ENCODE measurements at places on chromosomes 5 and 9.

DNA sequence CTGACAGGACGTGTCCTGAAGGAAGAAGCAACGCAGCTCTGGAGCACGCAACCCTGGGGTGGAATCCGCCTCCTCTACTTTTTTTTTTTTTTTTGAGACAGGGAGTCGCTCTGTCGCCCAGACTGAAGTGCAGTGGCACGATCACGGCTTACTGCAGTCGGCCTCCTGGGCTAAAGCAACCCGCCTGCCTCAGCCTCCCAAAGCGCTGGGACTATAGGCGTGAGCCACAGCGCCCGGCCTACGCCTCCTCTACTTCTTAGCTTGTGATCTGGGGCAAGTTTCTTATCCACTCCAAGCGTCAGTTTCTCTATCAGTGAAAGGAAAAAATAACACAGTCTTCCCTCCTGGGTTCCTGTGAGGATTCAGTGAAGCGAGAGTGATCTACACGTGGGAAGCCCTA is 96.1 kb upstream of the RAPGEF1 start:
- no peak for DNase-seq

- DNase-seq = no peak
These were observed 72.5 kb downstream of the LIFR start for GRCh38 chr5:38483805-38484398.

DNA sequence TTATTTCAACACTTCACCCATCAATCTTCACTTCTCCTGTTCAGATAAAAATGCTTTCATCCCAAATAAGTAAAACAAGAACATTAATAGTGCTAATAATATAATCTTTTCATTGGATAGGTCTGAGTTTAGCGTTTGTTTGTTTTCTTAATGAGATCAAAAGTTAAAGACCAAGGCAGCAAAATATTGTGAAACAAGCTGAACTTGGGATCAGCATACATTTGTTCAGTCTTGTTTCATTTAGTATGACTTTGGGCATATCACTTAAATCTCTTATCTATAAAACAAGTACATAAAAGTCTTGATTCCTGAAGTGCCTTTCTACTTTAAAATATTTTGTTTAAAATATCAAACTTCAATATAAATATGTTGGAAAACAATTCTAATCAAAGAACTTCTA is 13.4 kb upstream of the SNX24 start:
- no peak for DNase-seq

GRCh38 chr9:36137392-36138004 is 965 bp downstream of the GLIPR2 start:
- no peak for DNase-seq

DNA sequence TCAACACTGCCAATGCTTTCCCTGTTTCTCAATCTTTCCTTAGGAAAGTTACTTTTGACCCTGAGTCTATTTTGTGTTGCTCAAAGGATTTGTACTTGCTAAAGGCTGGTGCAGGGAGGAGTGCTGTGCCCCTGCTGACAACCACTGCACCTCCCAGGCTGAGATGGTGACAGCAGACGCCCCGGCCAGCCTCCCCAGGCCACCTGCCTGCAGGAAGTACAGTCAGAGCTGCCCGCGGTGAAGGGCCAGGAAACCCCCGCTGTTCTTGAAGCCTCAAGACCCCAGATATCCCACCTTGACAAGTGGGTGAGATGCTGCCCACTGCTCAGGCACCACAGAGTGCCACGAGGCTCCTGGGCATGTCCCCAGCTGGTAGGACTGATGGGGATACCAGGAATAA is 44.2 kb upstream of the CKMT2 start:
- DNase-seq = no peak

DNA sequence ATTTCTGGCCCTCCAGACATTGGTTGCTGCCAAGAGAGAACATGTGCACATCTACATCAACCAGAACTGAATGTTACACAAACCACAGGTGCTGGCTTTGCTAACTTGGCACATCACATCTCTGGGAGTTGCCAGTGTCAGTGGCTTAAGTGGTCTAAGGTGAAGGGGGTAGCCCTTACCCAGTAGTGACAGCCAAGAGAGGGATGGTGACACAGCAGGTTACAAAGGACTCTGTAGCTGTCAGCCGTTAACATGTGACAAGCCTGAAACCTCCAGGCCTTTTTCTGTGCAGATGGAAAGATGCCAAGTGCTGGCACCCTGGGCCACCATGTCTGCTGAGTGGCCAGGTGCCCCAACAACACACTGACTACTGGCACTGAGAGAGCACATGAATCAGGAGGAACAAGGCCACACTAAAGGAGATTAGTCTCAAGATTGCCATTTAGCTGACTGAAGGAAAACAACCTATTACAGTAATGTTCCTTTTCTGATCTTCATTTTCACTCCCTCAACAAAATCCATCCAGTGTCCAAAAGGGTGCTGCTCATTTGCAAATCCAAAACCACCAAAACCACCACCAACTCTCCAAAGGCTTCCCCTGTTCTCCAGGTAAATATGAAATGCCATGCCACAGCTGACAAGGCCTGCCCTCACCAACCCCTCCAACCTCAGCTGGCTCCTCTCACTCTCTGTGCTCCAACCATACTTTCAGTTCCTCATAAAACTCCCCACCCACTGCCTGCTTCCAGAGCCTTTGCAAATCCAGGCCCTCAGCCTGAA is 20.2 kb downstream of the SIL1 start:
- DNase-seq = peak; percentile 96

DNA sequence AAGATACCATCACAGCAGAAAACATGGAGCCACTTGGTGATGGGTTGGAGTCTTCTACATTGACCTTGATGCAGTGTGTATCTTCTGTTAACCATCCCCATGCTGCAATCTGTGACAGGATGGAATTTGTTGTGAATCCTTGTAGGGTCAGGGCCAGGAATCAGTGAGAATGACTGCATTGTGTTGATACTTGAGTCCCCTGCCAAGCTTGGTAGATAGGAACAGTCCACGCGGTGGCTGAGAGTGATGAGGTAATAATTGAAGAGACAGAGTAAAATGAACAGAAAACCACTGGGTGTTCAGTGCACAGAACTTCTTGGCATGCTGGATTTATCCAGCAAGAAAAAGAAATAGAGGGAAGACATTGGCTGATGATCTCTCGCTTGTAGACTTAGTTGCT is 217.5 kb downstream of the MAN2A1 start:
- no peak for DNase-seq

DNA sequence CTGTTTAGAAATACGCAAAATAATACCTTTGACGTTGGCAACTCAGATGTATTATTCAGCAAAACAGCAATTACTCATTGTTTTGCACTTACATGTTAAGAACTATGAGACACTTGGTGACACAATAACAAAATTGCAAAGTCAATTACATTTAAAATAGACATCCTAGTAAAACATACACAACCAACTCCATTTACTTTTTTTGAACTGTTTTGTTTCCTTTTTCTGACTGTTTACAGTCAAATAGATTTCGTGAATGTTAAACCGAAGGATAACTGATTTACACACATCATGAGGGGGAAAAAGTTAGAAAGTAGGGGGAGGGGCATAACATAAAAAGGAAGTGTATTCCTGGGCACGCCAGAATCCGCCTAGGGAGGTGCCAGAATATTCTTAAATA is 220.1 kb downstream of the MEF2C start:
- DNase-seq = no peak

DNA sequence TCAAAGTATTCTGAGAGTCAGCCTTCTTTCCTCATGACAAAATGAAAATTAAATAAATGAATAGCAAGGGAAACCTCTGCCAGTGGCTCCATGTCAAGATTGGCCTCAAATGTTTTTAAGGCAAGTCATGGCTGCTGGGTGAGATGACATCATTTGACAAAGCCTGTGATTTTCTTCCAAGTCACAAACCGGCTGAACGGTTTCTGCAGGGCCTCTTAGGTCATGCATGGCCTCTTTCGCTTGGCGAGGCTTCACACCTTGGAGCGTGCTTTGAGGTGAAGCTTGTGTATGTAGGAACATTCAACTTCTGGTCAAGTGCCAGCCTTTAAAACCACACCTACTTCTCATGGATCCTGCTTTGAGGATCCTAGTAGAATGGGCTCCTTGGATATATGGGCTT is 161.0 kb upstream of the ZNF618 start:
- no peak for DNase-seq

- no peak for DNase-seq
These were observed 44.4 kb downstream of the BNC2 start for GRCh38 chr9:16825971-16826625.

GRCh38 chr9:91159664-91160121 is 202.0 kb downstream of the AUH start:
- peak; percentile 34 for DNase-seq

GRCh38 chr5:137263371-137264005 is 235.6 kb downstream of the SPOCK1 start:
- no peak for DNase-seq

DNA sequence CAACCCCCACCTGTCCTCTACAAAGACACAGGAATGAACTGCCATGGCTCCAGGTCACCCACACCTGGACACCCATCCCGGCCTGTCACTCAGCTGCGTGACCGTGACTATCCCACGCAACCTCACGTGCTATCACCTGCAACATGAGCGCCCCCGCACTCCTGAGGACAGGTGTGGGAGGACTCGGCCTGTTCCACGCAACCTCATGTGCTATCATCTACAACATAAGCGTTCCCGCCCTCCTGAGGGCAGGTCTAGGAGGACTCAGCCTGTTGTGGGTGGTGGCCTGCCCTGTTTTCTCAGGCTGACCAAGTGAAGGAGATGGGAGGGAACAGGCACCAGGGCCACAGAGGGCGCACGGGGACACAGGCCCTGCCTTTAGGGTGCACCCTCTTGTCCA is 4.1 kb downstream of the QSOX2 start:
- DNase-seq = no peak

GRCh38 chr5:121053055-121053985 is 589.2 kb downstream of the PRR16 start:
- DNase-seq = no peak

- DNase-seq = no peak
These were observed 191.1 kb downstream of the MAT2B start for GRCh38 chr5:163696579-163696887.

DNA sequence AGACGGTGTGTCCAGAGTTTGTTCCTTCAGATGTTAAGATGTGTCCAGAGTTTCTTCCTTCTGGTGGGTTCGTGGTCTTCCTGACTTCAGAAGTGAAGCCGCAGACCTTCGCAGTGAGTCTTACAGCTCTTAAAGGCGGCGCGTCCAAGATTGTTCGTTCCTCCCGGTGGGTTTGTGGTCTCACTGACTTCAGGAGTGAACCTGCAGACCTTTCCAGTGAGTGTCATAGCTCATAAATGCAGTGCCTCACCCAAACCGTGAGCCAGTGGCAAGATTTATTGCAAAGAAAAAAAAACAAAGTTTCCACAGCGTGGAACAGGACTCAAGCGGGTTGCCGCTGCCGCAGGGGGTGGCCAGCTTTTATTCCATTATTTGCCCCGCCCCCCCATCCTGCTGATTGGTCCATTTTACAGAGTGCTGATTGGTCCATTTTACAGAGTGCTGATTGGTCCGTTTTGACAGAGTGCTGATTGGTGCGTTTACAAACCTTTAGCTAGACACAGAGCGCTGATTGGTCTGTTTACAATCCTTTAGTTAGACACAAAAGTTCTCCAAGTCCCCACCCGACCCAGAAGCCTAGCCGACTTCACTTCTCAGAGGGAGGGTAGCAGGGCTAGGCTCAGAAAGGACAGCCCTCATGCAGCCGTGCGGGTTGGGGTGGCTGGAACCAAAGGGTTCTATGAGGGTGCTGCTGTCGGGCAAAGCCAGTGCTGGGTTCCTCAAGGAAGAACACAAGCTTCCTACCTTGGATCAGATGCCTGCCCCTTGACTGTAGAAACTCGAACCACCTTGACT is 9.1 kb upstream of the RNF130 start:
- no peak for DNase-seq

DNA sequence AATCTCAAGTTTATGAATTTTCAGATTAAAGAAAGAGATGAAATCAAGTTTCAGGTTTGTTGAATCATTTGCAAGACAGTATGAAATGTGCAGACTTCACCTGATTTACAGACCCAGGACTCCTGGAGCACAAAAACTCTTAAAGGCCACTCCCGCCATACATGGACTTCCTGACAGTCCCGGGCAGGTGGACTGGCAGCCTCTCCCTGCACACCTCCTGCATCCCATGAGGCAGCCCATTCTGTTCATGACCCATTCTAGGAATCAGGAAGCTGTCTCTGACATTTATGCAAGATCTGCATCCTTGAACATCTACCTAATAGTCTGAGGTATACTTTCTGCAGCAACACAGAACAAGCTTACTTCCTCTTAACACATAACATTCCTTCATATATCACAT is 5.9 kb downstream of the DDX31 start:
- DNase-seq = no peak

GRCh38 chr9:87640385-87640795 is 85.5 kb upstream of the CTSL start:
- no peak for DNase-seq

DNA sequence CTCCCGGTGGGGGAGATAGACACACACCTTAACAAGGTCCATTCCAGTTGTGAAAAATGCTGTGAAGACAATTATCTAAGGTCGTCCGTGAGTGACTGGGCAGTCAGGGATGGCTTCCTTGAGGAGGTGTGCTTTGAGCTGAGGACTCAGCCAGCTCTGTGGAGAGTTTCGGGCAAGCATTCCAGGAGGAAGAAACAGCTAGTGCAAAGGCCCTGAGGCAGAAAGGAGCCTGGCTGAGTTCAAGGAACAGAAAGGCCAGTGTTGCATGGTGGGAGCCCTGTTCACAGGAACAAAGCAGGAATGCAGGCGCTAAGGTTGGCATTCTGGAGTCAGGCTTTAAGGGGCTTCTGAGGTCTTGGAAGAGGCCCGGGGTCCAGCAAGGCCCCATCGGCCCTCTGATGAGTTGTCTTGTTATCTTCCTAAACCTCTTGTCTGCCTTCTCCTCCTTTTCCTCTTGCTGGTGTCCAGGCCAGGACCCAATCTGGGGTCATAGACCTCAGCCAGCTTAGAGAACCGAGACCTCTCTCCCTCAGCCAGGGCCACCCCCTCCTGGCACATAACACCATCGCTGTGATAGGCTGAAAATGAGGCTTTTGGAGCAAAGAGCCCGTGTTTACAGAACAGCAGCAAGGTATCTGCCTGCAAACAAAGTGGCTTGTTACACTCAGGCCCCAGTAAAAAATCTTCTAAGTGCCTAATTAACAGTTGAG is 270.2 kb upstream of the MVB12B start:
- DNase-seq = no peak

DNA sequence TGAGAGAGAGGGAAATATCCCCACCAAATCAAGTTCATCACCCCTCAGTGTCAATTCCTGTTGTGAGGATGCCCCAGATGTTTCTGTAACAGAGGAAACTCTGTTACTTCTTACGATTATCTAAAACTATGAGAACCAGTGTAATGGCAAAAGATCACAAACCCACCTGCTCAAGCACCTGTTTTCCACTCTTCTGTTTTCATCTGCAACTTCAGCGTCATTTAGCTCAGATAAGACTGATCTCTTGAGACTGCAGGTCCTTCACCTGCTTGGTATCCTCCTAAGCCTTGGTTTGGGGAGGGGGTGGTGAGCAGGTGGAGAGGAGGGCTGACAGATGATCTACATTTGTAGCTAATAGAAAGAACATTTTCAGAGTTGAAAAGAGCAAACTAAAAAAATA is 229.3 kb downstream of the SLF1 start:
- DNase-seq = no peak

DNA sequence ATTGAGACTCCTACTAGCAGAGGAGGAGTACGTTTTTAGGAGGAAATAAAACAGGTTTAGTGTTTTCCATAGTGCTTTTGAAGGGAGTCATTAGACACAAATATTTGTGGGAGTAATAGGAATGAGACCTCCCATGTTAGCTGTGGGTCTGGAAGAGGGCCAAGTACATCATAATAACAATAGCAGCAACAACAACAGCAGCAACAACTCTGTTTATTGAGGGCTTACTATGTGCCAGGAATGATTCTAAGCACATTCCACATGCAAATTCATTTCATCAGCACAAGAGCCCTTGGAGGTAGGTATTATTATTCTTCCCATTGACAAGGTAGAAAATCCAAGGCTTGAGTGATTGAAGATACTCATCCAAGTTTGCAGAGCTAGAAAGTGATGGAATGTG is 384.2 kb upstream of the RPS23 start:
- no peak for DNase-seq

Measured in RPMI8226 (cell line).